Activated CD4-positive, alpha-beta T cell treated with anti-CD3 and anti-CD28 coated beads for 24 hours (primary cell): ENCODE measurements at places on chromosomes 12 and 14.

DNA sequence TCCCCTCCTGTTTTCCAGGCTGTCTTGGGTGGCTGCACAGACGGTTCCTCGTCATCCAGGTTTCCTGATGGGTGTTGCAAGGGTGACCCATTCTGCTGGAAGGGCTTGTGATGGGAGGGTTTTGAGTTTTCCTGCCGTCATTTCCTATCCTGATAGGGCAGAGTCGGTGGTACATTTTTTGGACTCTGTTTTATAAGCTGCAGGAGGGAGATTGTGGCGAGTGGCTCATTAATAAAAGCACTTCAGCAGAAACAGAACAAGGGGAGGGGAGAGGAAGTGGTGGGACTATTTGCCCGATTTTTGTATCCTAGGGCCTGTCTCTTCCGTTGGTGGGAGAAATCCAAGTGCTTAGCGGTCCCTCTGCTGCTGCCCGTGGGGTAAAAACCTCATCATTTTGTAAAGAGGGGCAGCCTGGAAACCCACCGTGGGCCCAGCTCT, 40.0 kb downstream of the TSPAN9 start:
- no peak for DNase-seq

GRCh38 chr12:3988519-3989217, 115.5 kb upstream of the PARP11 start:
- DNase-seq: no peak

DNA sequence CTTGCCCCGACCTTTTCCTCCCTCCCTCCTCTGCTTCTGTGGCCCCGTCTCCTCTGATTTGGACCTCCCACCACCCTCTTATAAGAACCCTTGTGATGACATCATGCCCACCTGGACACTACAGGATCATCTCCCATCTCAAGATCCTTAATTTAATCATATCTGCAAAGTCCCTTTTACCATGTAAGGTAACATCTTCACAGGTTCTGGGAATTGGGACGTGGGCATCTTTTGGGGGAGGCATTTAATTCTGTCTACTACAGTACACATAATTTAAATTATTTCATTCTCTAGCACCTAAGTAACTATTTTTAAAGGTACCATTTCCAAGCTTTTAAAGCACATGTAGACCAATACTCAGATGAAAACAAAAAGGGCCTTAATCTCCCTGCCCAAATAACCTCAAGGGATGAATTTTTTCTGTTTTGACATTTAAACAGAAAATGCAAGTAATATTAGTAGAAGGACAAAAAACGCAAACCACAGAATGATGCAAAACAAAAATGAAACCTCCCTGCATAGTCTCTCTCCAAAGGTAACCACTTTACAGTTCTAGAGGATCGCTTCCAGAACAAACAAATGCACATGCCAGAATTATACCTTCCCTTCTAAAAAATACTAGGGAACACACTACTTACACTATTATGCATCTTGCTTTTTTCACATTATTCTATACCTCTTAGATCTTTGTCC, 222.1 kb downstream of the AACS start:
- DNase-seq: no peak

DNA sequence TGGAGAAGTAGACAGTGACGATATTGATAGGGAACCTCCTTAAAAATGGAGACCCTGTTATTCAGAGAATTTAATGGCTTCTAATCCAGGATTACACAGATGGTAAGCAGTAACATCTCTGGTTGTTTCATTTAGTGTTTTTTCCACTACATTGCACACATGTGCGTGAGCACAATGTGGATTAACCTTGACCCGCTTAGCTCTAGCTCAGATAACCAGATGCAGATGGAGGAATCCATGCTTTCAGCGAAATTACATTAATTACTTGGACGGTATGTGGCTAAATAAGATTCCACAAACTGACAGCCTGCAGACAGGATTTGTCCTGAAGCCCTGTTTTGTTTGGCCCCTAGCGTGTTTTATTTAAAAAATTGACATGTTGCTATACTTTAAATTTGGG, 378.4 kb downstream of the CCDC91 start:
- no peak for DNase-seq

- no peak for DNase-seq
Observed at GRCh38 chr14:91751719-91752118, 19.8 kb upstream of the CATSPERB start.

GRCh38 chr14:57086271-57087162, 182.2 kb downstream of the EXOC5 start:
- no peak for DNase-seq

- no peak for DNase-seq
Observed at GRCh38 chr12:67099858-67100257, 169.3 kb upstream of the CAND1 start.

GRCh38 chr14:103220134-103220981, 97.1 kb downstream of the TNFAIP2 start:
- no peak for DNase-seq

DNA sequence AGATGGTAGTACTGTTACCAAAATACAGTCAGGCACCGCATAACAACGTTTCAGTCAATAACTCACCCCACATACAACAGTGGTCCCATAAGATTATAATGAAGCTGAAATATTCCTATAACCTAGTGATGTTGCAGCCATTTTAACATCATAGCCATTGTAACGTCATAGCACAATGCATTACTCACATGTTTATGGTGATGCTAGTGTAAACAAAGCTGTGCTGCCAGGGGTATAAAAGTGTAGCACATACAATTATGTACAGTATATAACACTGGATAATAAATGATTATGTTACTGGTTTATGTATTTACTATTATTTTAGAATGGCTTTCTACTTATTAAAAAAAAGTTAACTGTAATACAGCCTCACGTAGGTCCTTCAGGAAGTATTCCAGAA, 37.0 kb downstream of the GPR137C start:
- DNase-seq: no peak

GRCh38 chr12:1347294-1347693, 247.1 kb downstream of the FBXL14 start:
- DNase-seq: no peak

DNA sequence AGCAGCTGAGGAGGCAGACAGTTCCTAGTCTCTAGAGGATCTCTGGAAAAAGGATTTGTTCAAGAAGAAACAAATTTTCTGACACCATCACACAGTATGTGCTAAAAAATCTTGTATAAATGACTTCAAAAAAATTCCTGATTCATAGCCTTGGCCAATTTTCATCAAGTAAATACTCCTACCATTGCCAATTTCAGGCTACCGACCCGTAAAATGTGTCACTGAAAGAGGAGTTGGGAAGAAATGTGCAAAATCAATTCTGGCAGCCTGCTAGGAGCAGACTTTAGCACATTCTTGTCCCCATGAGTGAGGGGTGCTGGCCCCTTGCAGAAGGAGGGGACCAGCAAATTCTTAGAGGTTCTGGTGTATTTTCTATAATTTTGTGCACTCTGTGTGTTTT, 109.4 kb downstream of the TMEM30B start:
- no peak for DNase-seq

DNA sequence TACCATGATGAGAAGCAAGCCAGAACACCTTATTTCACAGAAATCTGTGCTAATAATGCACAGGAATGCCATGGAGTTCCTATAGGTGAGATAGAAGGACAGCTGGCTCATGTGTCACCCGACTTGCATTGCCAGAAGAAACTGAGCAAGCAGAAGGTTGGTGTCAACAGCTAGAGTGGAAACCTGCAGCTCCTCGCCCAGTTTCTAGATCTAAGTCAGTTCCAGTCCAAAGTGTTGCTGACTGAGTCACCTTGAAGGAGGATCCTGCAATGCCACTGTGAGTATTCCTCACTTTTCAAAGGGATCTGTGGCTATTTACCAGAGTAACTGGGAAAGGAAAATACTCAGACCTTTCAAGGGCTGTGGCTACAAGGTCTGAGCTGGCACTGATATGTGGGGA, 17.1 kb downstream of the CDKL1 start:
- DNase-seq: no peak

- no peak for DNase-seq
Observed at GRCh38 chr14:73170686-73171085, 34.4 kb downstream of the PSEN1 start.

DNA sequence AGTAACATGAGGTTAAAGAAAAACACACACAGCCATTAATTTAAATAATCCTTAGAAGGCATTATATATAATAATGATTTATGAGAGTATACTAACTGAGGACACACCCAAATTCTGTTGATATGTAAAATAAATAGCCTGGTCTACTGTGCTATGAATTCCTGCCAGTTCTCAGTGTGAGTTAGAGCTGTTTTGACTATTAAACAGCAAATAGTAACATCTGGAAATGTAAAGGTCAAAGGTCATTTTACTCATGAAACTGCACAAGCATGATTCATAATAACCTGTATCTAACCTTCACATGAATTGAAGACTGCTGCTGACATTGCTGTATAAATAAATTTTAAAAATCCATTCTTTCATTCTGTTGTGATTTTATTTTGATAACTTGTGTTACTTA, 966.7 kb downstream of the SLC6A15 start:
- no peak for DNase-seq

- no peak for DNase-seq
Observed at GRCh38 chr12:1848745-1849144, 28.4 kb downstream of the LRTM2 start.

DNA sequence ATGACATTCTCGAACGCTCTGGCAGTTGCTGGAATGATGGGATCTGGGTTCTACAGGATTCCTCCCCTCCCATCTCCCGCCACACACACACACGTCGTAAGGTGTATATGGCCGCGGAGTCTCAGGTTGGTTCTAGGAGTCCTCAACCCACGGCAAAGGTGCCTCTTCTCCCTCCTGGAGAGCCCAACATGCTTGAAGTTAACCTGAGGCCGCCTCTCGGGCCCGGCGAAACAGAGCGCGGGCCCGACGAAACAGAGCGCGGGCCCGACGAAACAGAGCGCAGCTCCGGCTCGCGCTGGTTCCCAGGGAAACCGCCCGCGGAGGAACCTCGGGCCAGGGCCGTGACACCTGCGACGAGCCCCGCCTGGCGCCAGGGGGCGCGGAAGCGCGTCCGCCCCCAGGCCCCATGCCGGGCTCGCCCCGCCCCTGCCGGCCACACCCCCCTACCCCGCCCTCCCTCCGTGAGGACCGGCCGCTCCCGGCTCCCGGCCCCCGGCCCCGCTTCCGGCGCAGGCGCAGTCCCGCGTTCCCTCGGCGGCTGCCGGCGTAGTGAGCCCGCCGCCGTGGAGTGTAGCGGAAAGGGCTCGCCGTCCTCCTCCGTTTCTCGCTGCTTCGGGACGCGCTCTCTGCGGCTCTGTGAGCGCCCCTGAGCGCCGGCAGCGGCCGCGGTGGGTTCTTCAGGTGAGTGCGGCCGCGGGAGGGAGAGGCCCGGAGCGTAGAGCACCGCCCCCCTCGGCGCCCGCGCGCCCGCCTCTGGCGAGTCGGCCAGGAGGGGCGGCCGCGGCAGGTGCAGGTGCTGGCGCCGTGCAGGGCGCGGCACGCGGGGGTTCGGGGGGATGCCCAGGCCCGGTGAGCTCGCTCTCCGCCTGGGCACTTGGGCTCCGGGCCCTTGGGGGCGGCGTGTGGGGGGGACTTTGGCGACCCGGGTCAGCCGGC, at the start of gene RAB3IP:
Gene RAB3IP (plus strand): TSS at position 510 of the 936 bp plus-strand sequence. CDS start 16,549 bp downstream, outside the sequence.
- peak; percentile 89 for DNase-seq

DNA sequence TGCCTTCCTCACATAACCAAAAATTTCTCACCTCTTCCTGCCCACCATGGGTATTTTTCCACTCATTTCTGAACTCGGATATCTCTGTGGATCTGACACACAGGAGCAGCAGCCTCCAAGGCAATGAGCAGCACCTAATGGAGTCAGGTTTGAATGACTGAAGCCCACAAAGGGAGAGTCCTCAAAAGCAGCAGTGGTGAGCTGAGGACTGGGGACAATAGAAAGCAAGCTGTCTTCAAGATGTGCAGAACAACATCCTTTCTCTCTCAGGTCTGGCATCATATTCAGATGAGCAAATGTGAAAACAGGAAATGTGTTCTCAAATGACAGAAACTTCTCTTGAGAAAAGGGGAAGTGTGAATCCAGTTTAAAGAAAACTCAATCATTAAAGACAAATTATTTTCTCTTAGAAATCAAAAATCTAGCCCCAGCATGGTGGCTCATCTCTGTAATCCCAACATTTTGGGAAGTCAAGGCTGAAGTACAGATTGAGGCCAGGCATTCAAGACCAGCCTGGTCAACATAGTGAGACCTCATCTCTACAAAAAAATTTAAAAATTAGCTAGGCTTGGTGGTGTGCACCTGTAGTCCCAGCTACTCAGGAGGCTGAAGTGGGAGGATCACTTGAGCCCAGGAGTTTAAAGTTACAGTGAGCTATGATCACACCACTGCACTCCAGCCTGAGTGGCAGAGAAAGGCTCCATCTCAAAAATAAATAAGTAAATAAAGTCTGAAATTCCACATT, 54.2 kb downstream of the C12orf42 start:
- DNase-seq: no peak

GRCh38 chr12:110992909-110993308, 72.5 kb upstream of the MYL2 start:
- no peak for DNase-seq

DNA sequence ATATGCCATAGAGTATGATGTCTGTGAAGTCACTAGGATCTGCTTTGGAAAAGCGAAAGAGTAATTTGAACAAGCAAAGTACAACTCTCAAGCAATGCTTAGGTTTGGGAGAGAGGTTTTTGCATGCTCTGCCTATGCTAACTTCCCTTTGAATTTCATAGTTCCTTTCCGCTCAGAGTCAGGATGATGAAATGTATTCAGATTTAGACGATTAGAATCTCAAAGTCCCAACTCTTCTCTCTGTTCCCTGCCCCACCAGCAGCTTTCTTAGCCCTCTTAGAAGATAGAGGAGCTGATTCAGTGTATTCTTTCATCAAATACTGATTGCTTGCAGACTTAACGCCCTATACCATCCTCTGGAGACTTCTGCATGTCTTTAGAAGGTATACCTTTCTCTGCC, 11.5 kb downstream of the RAB5B start:
- no peak for DNase-seq

DNA sequence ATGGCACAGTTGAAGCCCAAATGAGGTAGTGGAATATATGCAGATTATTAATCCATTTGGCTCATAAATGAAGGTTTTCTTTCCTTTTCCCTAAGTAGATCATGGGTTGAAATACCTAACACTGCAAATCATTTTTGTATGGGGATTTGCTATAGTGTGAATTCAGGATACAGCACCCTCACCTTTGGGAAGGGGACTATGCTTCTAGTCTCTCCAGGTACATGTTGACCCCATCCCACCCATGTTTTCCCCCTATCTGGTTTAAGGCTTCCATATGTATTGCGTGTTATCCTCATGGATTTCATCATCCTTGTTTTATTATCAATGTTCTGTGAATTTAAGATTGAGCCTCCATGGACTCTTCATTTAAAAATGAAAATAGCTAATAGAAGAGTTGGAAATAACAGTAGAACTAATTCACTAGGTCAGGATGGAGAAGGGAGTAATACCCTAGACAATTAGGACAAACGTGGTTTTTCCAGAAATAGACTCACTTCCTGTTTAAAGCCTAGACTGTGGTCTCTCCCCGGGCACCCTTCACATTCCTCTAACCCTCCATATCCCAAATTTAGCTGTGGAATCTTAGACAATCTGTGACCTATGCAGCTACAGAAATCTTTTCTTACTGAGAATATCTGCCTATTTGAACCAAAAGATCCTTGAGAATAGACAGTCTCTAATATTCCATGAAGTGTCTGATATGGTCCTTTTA, 56.5 kb downstream of the DAD1 start:
- no peak for DNase-seq
